ENCODE measurements at places on chromosomes 11 and 22. TPM values are rescaled to one million over a fixed set of nuclear protein-coding genes. Genes with fewer than 3 reads are reported as not detected.

FBLN1 gene
- total RNA-seq, result 24.2 TPM

MYO7A gene
- 1.6 TPM for total RNA-seq

SCUBE2 gene
- 0.21 TPM for total RNA-seq

OR51B5 gene
- 3.6 TPM for total RNA-seq

LRRC74B gene
- 0.12 TPM for total RNA-seq

CDC42EP2 gene
- 1.1 TPM for total RNA-seq

PARVG gene
- total RNA-seq, result 0.33 TPM

MIAT gene
- 0.21 TPM for total RNA-seq

MYO18B gene
- total RNA-seq, result 178 TPM

OR51E1 gene
- not detected for total RNA-seq

LYVE1 gene
- total RNA-seq, result not detected

MYOD1 gene
- total RNA-seq, result not detected

TCN2 gene
- total RNA-seq, result 6.6 TPM

PANX3 gene
- total RNA-seq, result not detected
